Stomach (tissue), 19 donors: ENCODE measurements at places on chromosomes 11 and 22.

DNA sequence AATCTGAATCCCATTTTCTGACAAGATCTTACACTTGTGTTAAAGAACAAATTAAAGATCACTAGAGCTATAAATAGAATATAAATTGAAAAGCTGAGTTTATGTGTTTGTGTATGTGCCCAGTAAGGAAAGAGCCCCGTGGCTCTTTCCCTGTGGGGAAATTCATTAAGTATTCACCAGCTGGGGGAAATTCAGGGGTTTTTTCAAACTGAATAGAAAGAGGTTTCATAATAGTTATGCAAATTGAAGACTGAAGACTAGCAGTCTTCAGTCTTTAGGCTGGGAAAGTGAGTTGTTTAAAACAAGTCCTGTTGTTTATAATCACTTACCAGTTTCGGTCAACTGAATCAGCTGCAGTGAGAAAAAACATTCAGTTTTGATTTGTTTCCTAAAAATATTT lies 11.3 kb upstream of the MS4A7 start:
- H3K27ac ChIP-seq: no peak overlapping the region
- no peak for DNase-seq
- peaks cover 18% of the 10 kb centered on the region for H3K4me1 ChIP-seq
- H3K27me3 ChIP-seq: peaks cover 13% of the 10 kb centered on the region

DNA sequence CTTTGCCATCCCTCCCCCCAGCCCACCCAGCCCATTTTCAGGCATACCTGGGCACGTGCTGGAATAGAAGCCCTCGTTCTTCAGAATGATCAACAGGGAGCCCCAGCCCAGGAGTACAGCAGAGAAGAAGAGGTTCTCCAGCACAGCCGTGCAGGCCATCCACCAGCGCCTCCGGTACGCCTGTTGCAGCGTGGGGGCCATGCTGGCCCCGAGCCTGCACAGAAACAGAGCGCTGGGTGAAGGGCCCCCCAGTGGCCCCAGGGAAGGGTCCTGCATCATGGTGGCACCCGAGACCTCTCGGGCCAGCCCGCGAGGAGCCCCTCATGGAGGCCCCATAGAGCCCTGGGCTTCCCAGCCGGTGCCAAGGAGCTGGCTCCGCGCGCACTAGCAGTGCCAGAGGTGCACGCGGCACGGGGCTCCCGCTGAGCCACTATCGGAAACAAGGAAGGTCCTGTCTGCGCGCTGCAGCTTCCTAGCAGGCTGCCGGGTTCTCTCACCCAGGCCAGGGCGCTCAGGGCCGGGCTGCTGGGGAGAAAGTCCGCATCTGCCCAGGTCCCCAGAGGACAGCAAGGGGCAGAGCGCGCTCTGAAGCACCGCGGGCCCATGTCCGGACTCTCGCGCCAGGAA lies 1.5 kb downstream of the SLC43A1 start:
- DNase-seq: peak; percentile 69
- H3K36me3 ChIP-seq: no peaks in the 10 kb centered on the region
- no peaks in the 10 kb centered on the region for H3K27me3 ChIP-seq
- H3K27ac ChIP-seq: peak overlapping the region; percentile 77

- no peaks in the 10 kb centered on the region for H3K27me3 ChIP-seq
- H3K4me3 ChIP-seq: no peak overlapping the region
- no peak overlapping the region for H3K27ac ChIP-seq
- DNase-seq: no peak
These were observed 308.9 kb downstream of the NXPE2 start for GRCh38 chr11:114987186-114987760.

- H3K27me3 ChIP-seq: no peaks in the 10 kb centered on the region
- DNase-seq: no peak
- H3K4me3 ChIP-seq: no peak overlapping the region
- no peak overlapping the region for H3K27ac ChIP-seq
These were observed 38.5 kb downstream of the MED15 start for GRCh38 chr22:20545681-20546521.

DNA sequence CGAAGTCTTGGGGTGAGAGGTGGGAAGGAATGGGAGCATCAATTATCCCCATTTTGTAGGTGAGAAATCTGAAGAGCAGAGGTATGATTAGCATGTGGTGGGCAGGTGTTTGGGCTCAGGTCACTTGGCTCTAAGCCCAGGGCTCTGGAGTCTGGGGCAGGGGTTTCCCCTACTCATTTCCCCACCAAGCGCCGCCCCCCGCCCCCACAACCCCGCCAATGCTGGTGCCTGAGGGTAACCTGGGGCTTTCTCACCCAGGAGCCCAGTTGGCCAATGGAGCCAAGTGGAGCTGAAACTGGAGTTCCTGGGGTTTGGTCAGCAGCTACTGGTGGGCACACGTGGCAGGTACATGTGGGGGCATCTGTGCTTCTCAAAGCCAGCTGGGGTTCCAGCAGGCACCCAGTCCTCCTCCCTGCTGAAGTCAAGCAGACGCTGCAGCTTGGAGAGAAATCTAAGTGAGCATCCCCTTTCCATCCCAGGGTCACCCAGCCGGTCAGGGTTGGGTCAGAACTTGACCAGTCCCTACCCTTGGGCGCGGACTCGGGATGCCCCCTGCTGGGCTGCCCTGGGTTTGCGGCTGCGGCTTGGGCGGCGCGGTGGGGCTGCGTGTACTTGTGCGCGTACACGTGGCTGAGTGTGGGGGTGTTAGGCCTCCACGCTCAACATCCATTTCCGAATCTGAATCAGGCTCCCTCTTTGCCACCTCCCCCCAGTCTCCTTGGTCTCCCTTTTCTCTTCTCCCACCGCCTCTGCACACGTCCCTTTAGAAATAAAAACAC lies 1.7 kb upstream of the CHRM1 start:
- H3K36me3 ChIP-seq: no peaks in the 10 kb centered on the region
- DNase-seq: peak; percentile 51
- H3K27me3 ChIP-seq: peaks cover 17% of the 10 kb centered on the region
- no peak overlapping the region for H3K27ac ChIP-seq
- H3K4me1 ChIP-seq: peaks cover 43% of the 10 kb centered on the region

DNA sequence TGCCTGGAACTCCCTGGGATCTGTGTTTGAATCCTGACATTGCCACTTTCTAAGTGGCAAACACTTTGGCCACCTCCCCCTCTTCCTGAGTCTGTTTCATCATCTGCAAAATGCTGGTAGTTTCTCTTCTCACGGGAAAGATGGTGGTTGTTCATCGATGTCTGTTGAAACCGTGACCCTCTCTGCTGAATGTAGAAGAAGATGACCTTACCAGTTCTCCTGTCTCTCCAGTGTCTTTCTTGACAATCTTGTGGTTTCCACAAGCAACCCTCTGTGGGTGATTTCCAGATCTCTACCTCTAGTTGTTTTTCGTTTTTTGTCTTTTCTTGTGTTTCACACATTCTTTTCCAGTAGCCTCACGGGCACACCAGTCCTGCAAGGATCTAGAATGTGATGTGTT lies 27.5 kb downstream of the ZBTB16 start:
- no peak for DNase-seq
- H3K27me3 ChIP-seq: no peaks in the 10 kb centered on the region
- no peak overlapping the region for H3K4me3 ChIP-seq
- peaks cover 58% of the 10 kb centered on the region for H3K36me3 ChIP-seq

- DNase-seq: no peak
- peaks cover 70% of the 10 kb centered on the region for H3K4me1 ChIP-seq
- peak overlapping the region; percentile 99 for H3K27ac ChIP-seq
- H3K36me3 ChIP-seq: no peaks in the 10 kb centered on the region
These were observed 76.4 kb upstream of the PPARA start for GRCh38 chr22:46073683-46074504.

- H3K4me1 ChIP-seq: peaks cover 63% of the 10 kb centered on the region
- peaks cover 9% of the 10 kb centered on the region for H3K27me3 ChIP-seq
- H3K36me3 ChIP-seq: no peaks in the 10 kb centered on the region
- H3K4me3 ChIP-seq: no peak overlapping the region
These were observed 42.3 kb downstream of the IGF2 start for GRCh38 chr11:2096919-2097301.

GRCh38 chr11:123580557-123581275 lies 73.7 kb downstream of the SCN3B start:
- H3K36me3 ChIP-seq: no peaks in the 10 kb centered on the region
- peaks cover 35% of the 10 kb centered on the region for H3K4me1 ChIP-seq
- no peak overlapping the region for H3K27ac ChIP-seq
- H3K4me3 ChIP-seq: no peak overlapping the region

- peaks cover 48% of the 10 kb centered on the region for H3K4me1 ChIP-seq
- peaks cover 23% of the 10 kb centered on the region for H3K36me3 ChIP-seq
- peak overlapping the region; percentile 42 for H3K27ac ChIP-seq
- H3K4me3 ChIP-seq: peak overlapping the region; percentile 34
These were observed 1.6 kb downstream of the IFITM10 start for GRCh38 chr11:1748636-1749394.

DNA sequence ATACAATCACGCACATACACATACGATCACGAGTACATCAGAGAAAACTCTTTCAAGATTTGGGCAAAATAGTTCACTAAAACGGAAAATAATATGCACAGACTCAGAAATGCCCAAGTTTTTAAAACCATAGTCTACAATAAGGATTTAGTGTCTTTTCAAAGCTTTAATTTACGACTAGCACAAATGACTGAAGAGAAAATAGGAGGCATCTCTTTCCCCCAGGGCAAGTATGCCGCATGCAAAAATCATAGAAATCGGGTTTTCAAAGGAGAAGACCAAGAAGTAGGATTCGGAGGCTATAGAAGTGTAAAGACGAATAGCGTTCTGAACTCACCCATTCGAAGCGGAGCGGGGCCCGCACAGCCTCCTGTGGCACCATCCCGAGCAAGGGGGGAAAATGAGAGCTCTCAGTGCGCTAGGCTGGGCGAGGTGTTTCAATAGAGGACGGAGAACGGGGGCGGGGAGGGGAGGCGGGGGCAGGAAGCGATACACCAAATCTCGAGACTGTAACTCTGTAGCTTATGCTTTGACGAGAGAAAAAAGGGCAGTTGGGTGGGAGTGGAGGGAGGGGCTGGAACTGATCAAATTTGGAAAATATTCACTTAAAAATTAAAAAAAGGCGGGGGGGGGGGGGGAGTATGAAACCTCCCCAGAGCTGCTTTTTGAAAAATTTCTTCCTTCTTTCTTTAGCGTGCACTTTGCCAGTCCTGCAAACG lies 15.8 kb downstream of the BLID start:
- H3K4me1 ChIP-seq: peaks cover 12% of the 10 kb centered on the region
- no peaks in the 10 kb centered on the region for H3K27me3 ChIP-seq
- peak overlapping the region; percentile 45 for H3K4me3 ChIP-seq
- peak overlapping the region; percentile 72 for H3K27ac ChIP-seq
- no peaks in the 10 kb centered on the region for H3K36me3 ChIP-seq

DNA sequence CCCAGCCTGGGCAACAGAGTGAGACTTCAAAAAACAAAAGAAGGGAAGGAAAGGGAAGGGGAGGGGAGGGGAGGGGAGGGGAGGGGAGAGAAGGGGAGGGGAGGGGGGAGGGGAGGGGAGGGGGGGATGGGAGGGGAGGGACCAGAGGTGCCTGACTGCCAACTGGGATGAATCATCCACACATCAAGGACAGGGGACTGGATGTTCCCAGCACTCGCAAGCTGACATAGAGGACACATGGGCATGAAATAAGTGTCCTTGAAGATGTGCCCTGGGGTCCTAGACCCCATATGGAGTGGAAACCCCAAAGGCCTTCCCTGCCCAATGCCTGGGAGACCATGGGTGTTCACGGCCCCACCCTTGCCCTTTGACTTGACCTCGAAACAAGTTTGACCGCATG lies 19.8 kb downstream of the TST start:
- no peak overlapping the region for H3K4me3 ChIP-seq
- no peak overlapping the region for H3K27ac ChIP-seq
- no peak for DNase-seq
- H3K27me3 ChIP-seq: no peaks in the 10 kb centered on the region

GRCh38 chr22:35155403-35156025 lies 89.6 kb downstream of the ISX start:
- DNase-seq: no peak
- no peaks in the 10 kb centered on the region for H3K36me3 ChIP-seq
- H3K27ac ChIP-seq: no peak overlapping the region

GRCh38 chr11:134040386-134041302 lies 28.2 kb upstream of the JAM3 start:
- H3K36me3 ChIP-seq: no peaks in the 10 kb centered on the region
- H3K4me1 ChIP-seq: peaks cover 37% of the 10 kb centered on the region
- H3K27me3 ChIP-seq: no peaks in the 10 kb centered on the region
- H3K4me3 ChIP-seq: no peak overlapping the region

GRCh38 chr11:92625894-92626293 lies 343.6 kb upstream of the MTNR1B start:
- no peaks in the 10 kb centered on the region for H3K27me3 ChIP-seq
- H3K36me3 ChIP-seq: no peaks in the 10 kb centered on the region
- no peaks in the 10 kb centered on the region for H3K4me1 ChIP-seq

GRCh38 chr11:87256694-87257340 lies 219.1 kb downstream of the TMEM135 start:
- DNase-seq: no peak
- no peaks in the 10 kb centered on the region for H3K4me1 ChIP-seq
- H3K4me3 ChIP-seq: no peak overlapping the region
- H3K27me3 ChIP-seq: no peaks in the 10 kb centered on the region
- H3K36me3 ChIP-seq: no peaks in the 10 kb centered on the region

- no peak overlapping the region for H3K4me3 ChIP-seq
- no peaks in the 10 kb centered on the region for H3K27me3 ChIP-seq
- H3K36me3 ChIP-seq: no peaks in the 10 kb centered on the region
- peak; percentile 73 for DNase-seq
- H3K4me1 ChIP-seq: peaks cover 59% of the 10 kb centered on the region
- H3K27ac ChIP-seq: peak overlapping the region; percentile 47
These were observed 2.1 kb upstream of the OAF start for GRCh38 chr11:120208777-120209176.

- peak; percentile 87 for DNase-seq
- peak overlapping the region; percentile 39 for H3K4me3 ChIP-seq
- H3K36me3 ChIP-seq: no peaks in the 10 kb centered on the region
- peak overlapping the region; percentile 77 for H3K27ac ChIP-seq
- H3K27me3 ChIP-seq: peaks cover 96% of the 10 kb centered on the region
These were observed 2.8 kb upstream of the CCND1 start for GRCh38 chr11:69637941-69638871.

DNA sequence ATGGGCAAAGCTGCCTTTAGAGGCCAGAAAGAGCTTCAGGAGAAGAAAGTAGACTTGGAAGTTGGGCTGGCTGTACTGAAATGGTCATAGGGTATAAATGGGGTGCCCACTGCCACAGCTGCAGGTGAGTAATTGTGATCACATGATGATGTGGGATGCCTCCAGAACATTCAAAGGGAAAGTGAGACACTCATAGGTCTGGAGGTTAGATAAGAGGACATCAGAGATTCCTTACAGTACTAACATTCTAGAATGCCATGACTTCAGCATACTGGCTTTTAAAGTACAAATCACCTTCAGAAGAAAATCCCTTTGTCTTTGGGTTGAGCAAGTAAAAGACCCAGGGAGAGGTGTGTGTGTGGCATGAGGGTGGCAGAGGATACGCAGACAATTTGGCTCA lies 419.2 kb downstream of the TENM4 start:
- H3K4me3 ChIP-seq: no peak overlapping the region
- H3K36me3 ChIP-seq: no peaks in the 10 kb centered on the region
- H3K4me1 ChIP-seq: no peaks in the 10 kb centered on the region
- DNase-seq: no peak
- no peak overlapping the region for H3K27ac ChIP-seq

- no peak overlapping the region for H3K27ac ChIP-seq
- H3K4me1 ChIP-seq: no peaks in the 10 kb centered on the region
- H3K27me3 ChIP-seq: no peaks in the 10 kb centered on the region
- DNase-seq: peak; percentile 77
These were observed 59.0 kb upstream of the PDE3B start for GRCh38 chr11:14584595-14584994.

- DNase-seq: no peak
- no peak overlapping the region for H3K4me3 ChIP-seq
- no peak overlapping the region for H3K27ac ChIP-seq
These were observed 19.8 kb downstream of the PRMT3 start for GRCh38 chr11:20407344-20407743.
